Fibroblast of skin of left quadriceps (primary cell): ENCODE measurements at places on chromosomes 7 and 10.

DNA sequence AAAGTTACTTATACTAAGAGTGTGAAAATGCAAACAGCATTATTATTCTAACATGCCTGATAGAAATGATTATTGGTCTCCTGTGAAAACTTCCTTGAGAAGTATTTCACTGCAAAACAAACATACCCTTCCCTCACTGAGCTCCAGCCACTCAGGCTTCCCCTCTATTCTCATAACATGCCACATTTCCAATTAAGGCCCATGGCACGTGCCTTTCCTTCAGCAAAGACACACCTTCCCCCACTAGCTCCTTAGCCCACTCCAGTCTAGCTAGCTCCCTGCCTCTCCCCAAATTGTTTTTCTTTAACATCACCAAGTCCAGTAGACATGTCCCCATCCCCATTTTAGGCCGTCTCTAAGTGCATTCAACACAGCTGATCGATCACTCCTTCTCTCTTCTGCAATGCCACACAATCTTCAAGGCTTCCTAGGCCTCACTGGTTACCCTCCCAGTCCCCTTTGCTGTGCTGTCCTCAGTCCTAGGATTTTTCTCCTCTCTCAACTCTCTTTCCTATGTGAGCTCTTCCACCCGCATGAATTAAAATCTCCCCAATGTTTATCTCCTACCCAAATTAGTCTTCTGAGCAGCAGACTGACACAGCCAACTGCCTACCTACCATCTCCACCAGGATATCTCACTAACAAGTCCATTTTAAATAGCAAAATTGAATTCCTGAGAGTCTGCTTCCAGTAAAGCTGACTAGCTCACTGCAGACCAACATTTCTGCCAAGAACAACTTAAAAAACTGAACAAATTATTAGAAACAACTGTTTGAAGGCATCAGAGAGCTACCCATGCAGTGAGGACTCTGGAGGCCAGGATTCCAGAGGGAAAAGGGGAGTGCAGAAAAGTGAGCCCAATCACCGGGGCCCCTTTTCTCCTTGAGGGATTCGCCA is 11.9 kb downstream of the CYTH3 start:
- no peak for DNase-seq

- DNase-seq, result no peak
Measured at GRCh38 chr10:83955406-83955805, 183.9 kb upstream of the GHITM start.

GRCh38 chr10:29026065-29026797 is 262.6 kb upstream of the LYZL1 start:
- DNase-seq, result no peak

GRCh38 chr10:25978771-25979170 is 44.7 kb downstream of the MYO3A start:
- no peak for DNase-seq

GRCh38 chr10:14698111-14698828 is 76.4 kb downstream of the FAM107B start:
- DNase-seq, result peak; percentile 66

- DNase-seq, result no peak
Measured at GRCh38 chr7:108073305-108074070, 56.7 kb downstream of the LAMB4 start.

DNA sequence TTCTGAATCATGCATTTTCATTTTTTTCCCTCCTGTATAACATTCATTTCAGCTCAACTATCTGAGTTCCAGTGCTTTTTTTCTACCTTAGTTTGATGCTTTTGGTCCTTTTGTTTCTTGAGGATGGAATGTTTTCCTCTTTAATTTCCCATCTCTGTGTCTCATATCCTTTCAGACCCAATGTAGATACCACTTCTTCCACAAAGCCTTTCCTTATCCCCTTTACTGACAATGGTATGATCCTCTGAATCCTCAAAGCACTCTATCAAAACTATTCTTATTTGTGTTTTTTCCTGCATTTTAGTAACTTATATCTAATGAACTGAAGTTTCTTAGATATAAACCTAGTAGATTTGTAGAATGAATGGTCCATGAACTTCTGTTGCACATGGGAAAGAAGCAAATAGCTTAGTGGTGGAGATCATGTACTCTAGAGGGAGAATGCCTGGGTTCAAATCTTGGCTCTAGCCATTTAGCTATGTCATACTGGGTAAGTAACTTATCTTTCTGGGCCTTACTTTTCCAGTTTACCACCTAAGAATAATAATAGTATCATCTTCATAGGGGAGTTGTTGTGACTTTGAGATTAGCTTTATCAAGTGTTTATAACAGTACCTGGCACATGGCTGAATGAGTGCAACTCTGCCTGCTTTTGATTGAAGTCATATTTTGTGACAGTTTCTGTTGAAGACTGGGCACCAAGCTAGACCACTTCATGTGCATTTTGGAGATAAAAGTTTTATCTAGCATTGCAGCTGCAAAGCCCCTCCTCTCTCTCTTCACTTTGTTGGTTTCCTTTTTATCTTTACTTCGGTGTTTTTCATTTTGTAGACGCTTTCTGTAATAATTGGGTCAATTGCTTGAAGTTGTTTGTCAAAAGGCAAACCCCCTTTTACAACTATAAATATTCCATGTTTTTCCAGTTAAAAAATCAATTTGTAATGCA is 18.5 kb downstream of the STAM start:
- DNase-seq, result no peak

- no peak for DNase-seq
Measured at GRCh38 chr10:104391150-104391968, 37.7 kb downstream of the CFAP58 start.

DNA sequence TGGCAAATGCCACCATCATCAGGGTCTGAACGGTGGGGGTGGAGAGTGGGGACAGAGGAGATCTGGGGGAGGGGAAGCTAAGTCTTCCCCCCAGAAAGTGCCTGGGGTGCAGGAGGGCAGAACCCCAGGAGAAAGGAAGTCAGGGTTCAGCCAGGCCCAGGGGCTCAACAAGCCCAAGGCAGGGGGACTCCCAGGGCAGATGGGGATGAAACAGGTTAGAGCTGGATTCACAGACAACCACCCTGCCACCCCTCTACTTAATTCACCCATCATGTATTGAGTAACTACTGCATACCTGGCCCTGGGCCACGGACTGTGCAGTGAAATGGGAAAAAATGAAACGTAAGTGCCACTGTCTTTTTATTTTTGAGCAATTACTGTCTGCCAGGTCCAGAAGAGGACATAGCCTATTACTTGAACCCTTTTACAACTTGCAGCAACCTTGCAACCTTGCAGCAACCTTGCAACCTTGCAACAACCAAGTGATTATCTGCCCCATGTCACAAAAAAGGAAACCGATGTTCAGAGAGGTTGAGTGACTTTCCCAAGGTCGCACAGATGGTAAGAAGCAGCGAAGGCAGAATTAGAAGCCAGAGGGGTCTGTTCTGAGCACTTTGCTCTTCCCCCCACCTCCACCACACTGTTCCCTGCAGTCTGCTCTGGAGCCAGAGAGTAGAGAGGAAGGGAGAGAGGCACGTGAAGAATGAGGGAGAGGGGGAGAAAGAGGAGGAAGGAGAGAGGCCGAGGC is 4.8 kb downstream of the ELN start:
- no peak for DNase-seq

DNA sequence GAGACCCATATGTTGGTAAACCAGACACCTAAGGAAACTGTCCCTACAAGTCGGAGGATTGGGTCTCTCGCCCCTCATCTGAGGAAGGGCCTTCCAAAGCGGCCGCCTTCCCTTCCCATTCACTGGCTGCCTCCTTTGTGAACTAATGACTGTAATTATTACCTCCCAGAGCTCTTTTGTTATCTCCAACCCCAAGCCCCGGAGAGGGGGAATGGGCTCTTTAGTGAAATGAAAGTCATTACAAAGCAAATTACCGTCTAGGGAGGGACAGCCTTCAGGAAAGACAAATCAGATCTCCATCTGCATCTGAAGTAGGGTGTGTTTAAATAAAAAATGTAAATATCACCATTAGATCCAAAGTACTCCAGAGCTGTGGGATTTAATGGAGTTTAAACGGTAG is 2.6 kb upstream of the GAD2 start:
- no peak for DNase-seq

- no peak for DNase-seq
Measured at GRCh38 chr10:11856678-11857077, 33.5 kb downstream of the PROSER2 start.

- DNase-seq, result no peak
Measured at GRCh38 chr10:130804778-130805634, 506.5 kb downstream of the TCERG1L start.

DNA sequence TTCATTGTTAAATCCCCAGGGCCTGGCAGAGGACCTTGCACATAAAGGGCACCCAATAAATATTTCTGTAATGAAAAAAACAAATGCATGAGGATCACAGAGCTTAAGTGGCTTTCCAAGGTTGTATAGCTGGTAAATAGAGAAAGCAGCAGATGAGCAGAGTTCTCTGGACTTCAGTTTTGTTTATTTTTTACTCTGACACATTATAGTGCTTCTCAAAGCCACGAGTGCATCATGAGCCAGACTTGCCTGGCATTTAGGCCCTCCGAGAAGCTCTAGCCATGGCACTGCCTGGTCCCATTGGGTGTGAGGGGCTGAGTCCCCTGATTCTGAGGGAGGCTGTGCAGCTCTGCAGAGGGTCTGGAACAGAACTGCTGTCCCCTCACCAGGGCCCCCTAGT is 87.2 kb upstream of the ZNF32 start:
- no peak for DNase-seq

GRCh38 chr10:33860552-33860951 is 526.1 kb upstream of the NRP1 start:
- no peak for DNase-seq

DNA sequence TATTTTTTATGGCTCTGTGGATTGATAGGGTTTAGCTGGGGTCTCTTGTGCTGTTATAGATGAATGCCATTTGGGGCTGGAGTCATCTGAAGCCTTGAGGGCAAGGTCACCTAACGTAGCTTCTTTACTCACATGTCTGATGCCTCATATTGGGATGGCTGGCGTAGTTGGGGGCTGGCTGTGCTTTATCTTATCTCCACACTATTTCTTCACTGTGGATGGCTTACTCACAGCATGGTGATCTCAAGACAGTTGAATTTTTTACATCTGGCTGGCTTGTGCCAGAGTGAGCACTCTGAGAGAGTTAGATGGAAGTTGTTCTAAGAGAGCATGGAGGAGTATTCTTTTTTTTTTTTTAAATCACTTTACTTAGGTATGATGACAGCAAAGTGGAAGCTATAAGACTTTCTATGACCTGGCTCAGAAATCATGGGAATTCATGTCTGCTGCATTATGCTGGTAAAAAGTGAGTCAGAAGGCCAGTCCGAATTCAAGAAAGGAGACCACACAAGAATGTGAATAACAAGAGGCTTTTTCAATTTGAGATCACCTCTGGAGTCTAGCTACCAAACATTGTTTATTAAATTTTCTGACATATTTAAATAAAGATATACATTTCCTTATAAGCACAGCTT is 252.4 kb upstream of the TPK1 start:
- no peak for DNase-seq

DNA sequence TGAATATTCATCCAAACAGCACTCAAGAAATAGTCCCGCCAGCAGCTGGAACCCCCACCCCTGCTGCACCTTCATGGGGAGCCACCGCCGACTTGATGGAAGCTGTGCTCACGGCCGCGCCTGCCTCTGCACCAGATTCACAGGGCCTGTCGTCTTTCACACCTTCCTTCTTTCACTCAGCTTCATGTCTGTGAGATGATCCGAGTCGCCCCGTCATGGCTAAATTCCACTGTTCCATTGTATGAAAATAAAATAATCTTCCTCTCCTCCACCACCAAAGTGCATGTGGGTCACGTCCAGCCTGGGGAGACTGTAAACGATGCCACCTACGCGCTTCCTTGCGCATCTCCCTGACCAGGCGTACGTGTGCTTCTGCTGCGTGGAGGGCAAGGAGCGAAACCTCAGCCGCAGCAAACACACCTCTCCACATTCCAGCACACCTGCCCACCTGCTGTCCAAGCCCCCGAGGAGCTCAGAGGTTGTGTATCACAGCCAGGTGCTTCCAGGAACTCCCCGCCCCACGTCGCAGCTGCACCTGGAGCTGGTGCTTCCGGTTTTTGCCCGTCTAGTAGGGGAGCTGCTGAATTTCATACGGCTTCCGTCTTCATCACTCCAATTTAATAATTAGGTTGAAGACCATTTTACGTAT is 137.0 kb downstream of the PTPRN2 start:
- DNase-seq, result no peak

DNA sequence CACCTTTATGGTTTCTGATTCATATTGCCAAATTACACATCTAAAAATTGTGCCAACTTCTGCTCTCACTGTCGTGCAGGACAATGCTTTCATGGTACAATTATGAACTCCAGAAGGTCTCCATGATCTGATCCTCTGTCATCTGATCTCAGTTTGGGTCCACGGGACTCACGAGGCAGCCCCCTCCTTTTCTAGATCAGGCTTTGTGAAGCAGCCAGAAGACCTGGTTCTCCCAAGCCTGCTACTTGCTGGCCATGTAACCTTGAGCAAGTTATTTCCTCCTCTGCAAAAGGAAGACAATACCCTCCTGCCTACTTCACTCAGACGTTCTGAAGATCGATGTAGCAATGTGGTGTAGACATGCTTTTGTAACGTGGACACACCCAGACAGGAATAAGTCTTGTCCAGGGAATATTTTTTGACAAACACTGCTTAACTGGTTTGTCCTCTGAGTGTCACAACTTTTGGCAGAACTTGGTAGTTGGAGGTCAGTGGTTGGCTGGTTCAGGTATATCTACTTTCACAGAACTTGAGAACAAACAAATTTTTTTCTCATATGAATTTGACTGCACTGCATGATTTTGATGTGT is 19.6 kb downstream of the CALML3 start:
- DNase-seq, result no peak

DNA sequence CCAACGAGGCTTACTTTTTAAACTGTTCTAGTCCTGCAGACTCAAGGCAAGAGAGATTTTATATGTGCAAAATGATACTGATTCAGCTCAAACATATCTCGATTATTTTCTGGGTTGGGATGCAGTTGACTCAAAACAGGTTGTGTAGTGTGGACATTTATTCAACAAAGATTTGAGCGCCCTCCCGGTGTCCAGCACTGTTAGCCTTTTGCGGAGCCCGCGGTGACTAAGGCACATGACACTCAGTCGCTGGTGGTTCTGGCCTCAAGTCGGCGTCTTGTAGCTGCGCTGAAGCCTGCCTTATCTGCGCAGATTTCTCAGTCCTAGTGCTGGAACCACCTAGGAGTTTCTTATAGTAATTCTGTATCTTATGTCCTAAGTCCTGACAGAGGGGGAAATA is 938 bp upstream of the CADPS2 start:
- DNase-seq, result no peak

DNA sequence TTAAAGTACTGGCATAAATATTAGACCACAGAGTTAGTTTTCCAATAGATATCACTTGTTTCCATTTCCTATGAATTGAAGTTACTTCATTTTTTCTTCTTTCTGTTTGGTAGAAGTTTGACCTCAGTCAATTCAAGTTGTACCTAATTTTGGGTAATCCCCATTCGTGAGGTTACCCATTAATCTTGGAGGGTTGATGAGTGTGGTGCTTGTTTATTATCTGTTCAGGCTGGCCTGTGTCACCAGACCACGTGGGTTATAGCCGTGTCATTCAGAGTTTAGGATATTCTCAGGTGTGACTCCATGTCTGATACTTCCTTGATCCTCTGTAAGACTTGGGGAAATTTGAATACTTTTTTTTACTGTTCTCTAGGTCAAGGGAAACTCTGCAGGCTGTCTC is 133.9 kb upstream of the TPK1 start:
- DNase-seq, result no peak
